HuH-7.5 (cell line): ENCODE measurements at places on chromosomes 1 and 21.

- no peak for DNase-seq
These were observed 39.5 kb upstream of the MCOLN3 start for GRCh38 chr1:85087659-85088407.

GRCh38 chr21:44402323-44403105, 49.1 kb downstream of the TRPM2 start:
- DNase-seq, result no peak

DNA sequence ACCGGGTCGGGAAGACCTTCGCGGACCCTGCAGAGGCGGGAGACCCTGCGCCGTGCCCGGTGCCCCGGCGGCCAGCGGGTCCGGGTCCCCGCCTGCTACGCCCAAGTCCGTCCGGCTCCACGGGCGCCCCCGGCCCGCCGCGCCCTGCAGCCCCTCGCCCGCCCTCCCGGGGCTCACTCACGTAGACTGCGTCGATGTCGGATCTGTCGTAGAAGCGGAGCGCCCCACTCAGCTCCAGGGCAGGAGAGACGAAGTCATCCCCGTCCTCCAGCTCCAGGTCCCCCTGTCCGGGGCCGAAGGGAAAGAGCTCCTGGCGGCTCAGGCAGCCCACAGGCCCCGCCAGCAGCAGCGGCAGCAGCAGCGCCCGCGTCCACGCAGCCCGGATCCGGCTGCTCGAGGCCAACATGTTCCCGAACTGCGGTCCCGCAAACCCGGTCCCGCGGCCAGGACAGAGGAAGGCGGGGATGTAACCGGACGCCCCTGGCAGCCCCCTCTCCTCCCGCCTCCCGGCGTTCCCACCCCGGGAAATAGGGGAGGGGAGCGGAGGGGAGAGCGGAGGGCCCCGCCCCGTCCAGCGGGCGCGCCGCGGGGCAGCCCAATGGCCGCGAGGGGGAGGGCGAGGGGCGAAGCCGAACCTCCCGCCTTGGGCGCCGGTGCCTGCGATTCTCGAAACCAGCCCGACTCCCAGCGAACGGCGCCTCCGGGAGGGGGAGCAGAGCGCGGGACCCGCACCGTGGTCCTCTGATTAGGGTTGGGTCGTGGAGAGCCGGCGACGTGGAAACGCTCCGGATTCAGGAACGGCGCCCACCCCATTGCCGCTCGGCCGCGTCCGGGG, at the start of gene NID1:
Gene NID1, minus strand, starts transcription at position 417 of the 835 bp plus-strand sequence. Its CDS starts 11 bp downstream, at position 406.
- DNase-seq, result peak; percentile 91

GRCh38 chr1:247812637-247813036, 11.3 kb downstream of the OR14A16 start:
- no peak for DNase-seq

GRCh38 chr1:81391125-81391828, 409.5 kb upstream of the ADGRL2 start:
- peak; percentile 8 for DNase-seq

- DNase-seq, result no peak
These were observed 483.4 kb downstream of the PLPP3 start for GRCh38 chr1:56095696-56096665.

DNA sequence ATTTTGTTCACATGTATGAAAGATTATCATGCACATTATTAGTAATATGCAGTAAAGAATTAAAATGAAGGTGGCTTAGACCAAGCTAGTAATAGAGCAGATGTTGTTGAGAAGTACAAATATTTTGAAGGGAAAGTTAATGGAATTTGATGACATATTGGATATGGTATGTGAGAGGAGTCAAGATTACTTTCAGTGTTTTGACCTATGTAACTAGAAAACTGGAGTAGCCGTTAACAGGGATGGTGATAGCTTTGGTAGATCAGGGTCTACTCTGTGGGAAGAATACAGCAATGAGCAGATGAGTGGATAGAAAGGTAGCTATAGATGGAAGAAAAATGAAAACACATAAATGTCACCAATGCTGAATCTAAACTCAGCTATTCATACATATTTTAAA, 163.2 kb upstream of the LRRC7 start:
- no peak for DNase-seq

GRCh38 chr21:27372381-27372780, 405.5 kb upstream of the ADAMTS5 start:
- DNase-seq, result no peak

DNA sequence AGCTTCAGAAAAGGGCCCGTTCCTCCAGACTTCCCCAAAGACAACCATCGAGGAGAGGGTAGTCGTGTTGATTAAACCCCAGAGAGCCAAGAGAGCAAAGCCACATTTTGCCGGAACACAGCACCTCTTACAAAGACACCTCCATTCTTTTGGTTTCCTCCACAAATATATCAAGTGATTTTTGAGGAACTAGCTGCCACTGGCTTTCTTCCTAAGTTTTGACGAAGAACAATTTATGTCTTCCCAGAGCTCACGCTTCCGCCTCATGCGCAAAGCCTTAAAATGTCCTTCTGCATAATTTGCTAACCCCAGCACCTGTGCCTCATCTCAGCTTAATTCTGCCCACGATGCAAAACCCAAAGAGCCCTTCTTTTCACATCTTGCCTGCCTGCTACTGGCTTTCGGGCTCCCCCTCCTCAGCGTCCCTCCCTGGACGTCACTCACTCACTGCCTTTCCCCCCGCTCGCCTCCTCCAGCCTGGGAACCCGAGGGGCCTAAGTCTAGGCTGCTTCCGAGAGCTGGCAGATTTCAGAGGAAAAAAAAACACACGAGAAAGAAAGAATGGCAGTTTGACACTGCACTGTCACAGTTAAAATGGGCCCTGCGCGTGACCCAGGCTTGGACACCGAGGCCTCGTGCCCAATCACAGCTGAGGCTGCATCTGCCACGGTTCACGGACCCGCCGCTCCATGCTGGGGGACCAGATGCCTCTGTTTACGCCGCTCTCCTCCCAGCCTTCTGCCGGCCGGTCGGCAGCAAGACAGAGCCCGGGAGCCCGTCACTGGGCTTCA, 77.6 kb upstream of the IFNAR2 start:
- DNase-seq, result no peak

DNA sequence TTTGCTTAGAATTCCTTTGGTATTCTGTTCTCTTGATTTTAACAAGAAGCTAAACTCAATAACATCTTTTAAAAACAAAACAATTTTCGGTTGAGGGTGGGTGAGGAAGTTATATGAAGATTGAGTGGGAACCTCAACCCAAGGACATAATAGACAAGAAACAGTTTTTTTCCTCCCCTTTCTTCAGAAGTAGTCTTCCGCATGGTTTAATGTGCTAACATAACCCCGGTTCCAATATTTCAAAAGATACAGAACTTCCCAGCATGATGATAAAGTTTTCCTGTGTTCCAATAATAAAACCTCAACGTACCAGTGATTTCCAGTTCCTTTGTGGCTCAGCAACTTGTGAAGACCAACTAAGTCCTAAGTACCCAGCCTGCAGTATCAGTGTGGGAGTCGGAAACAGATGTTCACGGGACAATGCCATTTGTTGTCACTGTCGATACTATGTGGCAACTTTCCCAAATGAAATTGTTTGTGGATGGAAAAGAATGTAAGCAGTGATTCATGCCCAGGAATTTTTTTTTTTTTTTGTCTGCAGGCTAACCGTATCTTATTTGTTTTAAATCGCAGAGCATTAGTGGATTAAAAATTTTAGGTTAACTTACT, 48.5 kb downstream of the NR5A2 start:
- DNase-seq, result no peak

- no peak for DNase-seq
These were observed 253.4 kb upstream of the ST6GALNAC5 start for GRCh38 chr1:76613886-76614285.

DNA sequence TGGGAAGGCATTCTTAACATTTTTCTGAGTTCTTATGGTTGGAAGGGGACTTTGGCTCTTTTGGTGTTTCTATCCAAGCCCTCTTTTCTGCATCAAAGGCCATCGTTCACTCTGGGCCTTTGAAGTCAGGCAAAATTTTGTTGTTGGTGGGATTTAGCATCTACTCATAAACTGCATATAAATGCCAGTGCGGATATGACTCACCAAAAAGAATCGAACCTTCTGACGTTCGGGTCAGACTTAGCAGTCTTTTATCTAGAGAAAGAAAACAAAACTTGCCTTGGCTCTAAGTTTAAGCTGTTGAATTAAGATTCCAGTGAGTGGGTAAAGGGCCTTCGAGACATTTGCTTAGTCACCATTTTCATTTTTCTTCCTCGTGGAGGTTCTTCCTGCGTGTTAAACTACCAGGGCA, 51.4 kb downstream of the EVA1C start:
- DNase-seq, result no peak

GRCh38 chr1:109261006-109261405, 11.7 kb downstream of the CELSR2 start:
- DNase-seq, result no peak

GRCh38 chr1:209609041-209609790, 25.7 kb downstream of the CAMK1G start:
- no peak for DNase-seq

GRCh38 chr1:196877964-196878363, 9.9 kb upstream of the CFHR4 start:
- peak; percentile 61 for DNase-seq

GRCh38 chr1:33256471-33257206, at the start of gene ZNF362:
TSS of gene ZNF362 (plus strand) at chr1:33256492. CDS start at chr1:33270575, 14,083 bp downstream.
- peak; percentile 79 for DNase-seq

DNA sequence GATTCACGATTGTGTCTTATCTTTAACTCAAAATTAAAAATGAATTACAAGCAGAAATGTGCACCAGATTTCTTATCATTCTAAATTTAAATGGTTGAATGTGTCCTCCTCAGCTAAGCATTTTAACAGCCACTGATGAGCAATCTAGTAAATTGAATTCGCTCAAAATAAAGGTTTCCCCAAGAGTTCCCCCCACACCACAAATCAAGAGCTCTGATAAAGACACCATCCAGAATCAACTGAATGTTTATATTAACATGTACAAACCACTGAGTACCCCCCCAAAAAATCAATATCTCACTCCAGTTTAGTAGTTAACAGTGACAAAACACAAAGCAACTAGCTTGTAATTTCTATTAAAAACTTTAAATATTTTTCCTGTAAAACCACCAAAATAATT, 1.9 kb downstream of the GPBP1L1 start:
- peak; percentile 19 for DNase-seq

- DNase-seq, result peak; percentile 93
These were observed 29.1 kb upstream of the A3GALT2 start for GRCh38 chr1:33349778-33350610.

DNA sequence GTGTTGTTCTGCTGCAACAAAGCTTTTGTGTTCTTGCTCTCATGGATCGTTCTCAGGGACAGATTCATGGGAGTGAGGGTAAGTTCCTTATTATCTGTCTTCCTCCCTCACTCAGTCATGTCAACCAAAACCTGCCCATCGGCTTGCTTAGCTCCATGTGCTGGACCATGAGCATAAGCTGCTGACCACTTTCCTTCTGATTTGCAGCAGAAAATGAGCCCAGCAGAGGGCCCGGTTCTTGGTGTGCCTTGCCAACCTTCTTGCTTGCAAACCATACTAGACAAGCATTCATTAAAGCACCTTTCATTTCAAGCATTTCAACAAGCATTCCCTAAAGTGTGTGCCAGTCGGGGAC, 64.0 kb upstream of the COA6 start:
- no peak for DNase-seq

GRCh38 chr21:43306391-43306790, 120.5 kb downstream of the SIK1 start:
- DNase-seq, result no peak

- DNase-seq, result no peak
These were observed 303.6 kb downstream of the LMX1A start for GRCh38 chr1:165052936-165053335.

GRCh38 chr1:207248544-207249198, 72.8 kb upstream of the CD55 start:
- DNase-seq, result no peak

DNA sequence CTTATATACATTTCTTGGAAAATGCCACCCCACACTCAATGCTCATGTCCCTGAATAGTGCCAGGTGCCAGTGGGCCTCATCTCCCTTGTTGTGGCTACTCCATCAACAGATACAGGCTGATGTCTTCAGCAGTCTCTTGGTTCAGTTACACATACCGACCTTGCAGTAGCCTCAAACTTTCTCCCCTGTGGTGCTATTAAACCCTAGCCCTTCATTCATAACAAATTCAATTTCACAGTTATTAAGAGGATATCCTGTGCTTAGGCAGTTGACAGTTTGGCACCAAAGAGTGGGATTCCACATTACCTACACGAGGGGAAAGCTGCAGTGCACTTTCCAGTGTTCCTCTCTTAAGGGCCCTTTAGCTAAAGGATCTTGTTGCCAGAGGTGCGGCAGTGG, 35.9 kb upstream of the CAMK1G start:
- no peak for DNase-seq

GRCh38 chr21:33767236-33767635, 124.9 kb downstream of the ITSN1 start:
- no peak for DNase-seq

- no peak for DNase-seq
These were observed 30.5 kb downstream of the CCDC185 start for GRCh38 chr1:223423641-223424233.

GRCh38 chr21:25387665-25388064, 219.6 kb downstream of the MRPL39 start:
- no peak for DNase-seq

DNA sequence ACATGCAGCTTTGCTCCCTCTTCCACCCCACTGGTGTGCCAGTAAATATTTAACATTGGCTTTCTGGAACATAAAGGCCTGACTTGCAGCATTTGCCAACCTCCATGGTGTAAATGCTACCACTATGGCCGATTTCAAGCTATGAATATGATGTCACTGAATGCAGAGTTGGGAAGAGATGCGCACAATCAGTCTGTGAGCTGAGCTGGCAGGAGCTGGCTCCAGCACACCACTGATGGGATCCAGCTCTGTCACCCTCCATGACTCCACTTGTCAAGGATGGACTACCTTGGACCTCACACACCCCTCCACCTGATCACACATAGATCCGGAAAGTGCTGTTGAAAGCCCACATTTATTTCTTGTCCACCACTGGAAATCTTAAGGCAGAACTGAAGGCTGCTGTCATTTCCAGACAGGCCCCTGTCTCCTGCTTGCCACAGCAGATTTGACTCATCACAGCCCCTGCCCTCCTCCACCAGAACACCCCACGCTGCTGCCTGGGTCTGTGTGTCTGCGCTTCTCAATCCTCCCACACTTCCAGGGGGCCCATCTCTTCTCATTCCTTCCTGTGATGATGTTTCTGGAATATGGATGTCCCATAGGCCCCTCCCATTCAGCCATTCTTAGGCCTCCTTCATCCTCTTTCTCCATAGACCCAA, 82.2 kb upstream of the BCAR3 start:
- no peak for DNase-seq

DNA sequence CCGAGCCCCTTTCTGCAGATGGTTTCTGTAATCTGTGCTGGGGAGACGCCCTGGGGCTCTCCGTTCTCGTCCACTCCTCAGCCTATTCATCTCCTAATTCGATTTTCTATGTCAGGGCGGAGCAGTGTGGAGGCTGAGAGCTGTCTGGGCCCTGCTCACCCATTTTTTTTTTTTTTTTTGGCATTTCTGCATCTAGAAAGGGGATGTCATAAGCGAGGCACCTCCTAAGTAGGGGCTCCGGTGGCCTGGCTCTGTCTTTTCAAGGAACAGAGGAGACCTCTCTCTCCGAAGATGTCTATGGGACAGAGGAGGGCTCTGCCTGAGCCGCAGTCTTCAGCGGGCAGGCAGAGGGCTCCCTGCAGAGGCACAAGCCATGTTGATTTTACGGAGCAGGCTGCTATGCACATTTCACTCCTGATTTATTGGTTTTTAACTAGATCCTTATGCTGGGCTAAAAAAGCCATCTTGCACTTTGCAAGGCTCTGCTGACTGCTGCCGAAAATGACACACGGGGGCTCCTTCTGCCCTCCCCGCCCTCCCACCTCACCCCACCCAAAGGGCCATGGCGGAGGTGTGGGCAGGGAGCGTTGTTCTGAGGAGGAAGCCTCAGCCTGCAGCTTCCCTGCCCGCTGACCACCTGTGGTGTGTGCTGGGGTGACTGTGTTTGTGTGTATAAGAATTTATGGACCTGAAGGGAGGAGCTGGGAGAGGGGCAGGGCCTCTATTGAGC, 71.0 kb downstream of the FOXD2 start:
- no peak for DNase-seq
